ENCODE measurements at places on chromosomes 2 and 18.

DNA sequence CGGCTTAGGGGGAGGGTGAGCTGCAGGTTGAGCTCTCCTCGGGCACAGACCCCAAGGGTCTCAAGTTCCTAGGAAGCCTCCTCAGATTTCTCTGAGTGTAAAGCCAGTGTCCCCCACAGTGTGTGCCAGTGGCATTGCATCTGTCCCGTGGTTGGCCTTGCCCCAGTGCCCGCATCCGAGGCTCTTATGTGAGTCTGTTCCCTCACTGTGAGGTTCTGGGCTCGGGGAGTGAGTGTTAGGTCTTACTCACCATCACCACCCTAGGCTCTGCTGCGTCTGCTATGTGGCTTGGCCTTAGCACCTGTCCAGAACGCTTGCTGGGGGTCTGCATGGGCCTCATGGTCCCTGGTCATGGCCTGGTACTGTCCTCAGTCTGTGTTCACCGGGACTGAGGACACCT, 88.7 kb upstream of the PXDN start:
- no peak overlapping the region for H3K27ac ChIP-seq
- DNase-seq: no peak
- H3K4me3 ChIP-seq: no peak overlapping the region
- H3K27me3 ChIP-seq: peaks cover 4% of the 10 kb centered on the region

DNA sequence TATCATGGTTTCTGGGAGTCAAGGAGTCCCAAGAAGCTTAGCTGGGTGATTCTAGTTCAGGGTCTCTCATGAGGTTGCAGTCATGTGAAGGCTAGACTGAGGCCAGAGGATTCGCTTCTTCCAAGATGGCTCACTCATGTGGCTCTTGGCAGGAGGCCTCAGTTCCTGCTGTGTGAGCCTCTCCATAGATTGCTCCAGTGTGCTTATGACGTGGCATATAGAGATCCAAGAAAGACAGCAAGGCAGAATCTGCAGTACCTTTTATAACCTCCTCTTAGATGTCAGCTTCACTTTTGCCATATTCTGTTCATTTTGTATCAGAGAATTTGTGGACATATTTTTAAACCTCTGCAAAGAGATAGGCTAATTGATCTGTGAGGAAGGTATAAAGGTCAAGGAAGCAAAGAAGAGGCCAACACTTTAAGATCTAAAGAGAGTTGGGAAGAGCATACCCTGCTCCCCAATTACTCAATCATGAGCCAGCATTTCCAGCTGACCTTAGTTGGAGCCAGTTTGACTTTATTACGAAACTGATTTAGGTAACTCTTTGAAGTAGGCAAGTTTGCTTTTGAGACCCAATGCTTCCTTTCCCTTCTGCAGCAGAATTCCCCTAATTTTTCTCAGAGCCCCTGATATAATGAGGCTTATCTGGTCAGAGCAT, 134.7 kb downstream of the EML6 start:
- H3K4me3 ChIP-seq: no peak overlapping the region
- no peaks in the 10 kb centered on the region for H3K27me3 ChIP-seq
- DNase-seq: no peak
- no peak overlapping the region for H3K27ac ChIP-seq

GRCh38 chr2:38473333-38474005, 96.4 kb upstream of the ATL2 start:
- DNase-seq: no peak
- peaks cover 4% of the 10 kb centered on the region for H3K4me1 ChIP-seq
- H3K27me3 ChIP-seq: no peaks in the 10 kb centered on the region
- H3K27ac ChIP-seq: no peak overlapping the region

- H3K27ac ChIP-seq: no peak overlapping the region
- no peaks in the 10 kb centered on the region for H3K27me3 ChIP-seq
- no peaks in the 10 kb centered on the region for H3K36me3 ChIP-seq
- H3K4me3 ChIP-seq: no peak overlapping the region
- DNase-seq: no peak
These were observed 27.2 kb upstream of the MFSD6 start for GRCh38 chr2:190380962-190381412.
